Dorsolateral prefrontal cortex (tissue), 122 donors: ENCODE measurements at places on chromosomes 2 and 18.

DNA sequence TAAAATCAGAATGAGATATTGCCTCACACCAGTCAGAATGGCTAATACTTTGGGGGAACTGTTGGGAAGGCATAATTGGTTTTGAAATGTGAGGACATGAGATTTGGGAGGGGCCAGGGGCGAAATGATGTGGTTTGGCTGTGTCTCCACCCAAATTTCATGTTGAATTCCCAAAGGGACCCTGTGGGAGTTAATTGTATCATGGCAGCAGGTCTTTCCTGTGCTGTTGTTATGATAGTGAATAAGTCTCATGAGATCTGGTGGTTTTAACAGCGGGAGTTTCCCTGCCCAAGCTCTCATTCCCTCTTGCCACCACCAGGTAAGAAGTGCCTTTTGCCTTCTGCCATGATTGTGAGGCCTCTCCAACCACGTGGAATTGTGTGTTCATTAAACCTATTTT lies 59.6 kb downstream of the CSRNP3 start:
- no peak for DNase-seq

DNA sequence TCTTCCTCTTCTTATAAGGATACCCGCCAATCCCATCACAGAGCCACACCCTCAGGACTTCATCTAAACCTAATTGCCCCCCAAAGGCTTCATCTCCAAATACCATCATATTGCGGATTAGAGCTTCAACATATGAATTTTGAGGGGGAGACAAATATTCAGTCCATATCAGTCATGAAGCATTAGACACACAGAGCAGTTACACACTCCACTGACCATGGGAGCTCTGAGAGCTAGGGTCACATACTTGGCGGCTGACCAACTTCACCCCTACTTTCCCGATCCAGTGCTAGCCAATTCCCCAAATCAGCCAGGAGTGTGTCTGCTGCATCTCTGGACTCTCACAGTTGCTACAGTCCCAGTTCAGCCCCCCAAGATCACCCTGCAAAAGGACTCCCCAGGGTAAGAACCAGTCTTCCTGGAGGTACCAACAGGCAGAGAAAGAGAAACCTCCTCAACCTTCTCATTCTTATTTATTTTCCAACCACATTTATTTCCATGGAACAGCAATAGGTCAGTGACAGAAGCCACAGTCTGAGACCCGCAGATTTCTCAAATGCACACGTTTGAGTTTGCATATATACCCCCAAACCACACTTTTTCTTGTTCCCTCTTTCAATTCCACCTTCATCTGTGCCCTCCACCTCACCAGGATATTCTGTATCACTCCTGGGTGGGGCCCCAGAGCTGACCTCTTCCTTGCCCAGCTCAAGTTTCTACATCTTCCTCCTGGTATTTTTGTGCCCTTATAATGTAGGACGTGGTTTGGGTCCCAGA lies 33.3 kb downstream of the SPP2 start:
- no peak for DNase-seq

GRCh38 chr2:42239811-42240210 lies 70.7 kb downstream of the EML4 start:
- DNase-seq = no peak

GRCh38 chr2:48824116-48824515 lies 68.6 kb upstream of the LHCGR start:
- no peak for DNase-seq
